ENCODE measurements at places on chromosomes 16 and 17.

- no peak for DNase-seq
Measured at GRCh38 chr16:5706211-5706610, 608.6 kb upstream of the EEF2KMT start.

DNA sequence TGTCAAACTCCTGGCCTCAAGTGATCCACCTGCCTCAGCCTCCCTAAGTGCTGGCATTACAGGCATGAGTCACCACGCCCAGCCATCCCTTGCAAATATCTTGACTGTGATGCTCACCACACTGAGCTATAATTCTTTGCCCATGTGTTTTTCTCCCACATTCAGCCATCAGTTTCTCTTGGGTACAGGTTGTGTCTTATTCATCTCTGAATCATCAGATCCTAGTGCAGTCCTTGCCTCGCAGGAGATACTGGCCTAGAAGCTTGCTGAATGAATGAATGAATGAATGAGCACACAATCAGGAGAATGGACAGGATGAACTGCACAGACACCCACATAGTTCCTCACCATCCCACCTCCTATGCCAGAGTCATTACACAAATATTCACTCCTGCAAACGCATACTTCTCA is 24.4 kb upstream of the ETV4 start:
- DNase-seq, result no peak

DNA sequence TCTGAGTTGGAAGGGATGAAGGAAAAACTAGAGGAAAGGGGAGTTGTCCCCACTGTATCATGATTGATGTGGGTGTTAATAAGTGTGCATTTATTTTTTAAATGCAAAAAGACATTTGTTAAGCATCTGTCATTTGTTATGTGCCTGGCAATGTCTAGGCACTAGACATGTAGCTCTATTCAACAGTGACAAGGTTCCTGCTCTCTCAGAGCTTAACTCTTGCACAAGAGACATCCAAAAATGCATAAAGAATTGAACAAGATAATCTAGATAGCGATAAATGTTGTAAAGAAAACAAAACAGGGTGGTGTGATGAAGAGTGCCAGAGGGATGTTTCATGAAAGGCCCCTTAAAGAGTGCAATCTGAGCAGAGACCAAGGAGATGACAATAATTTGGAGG is 148.9 kb downstream of the TOX3 start:
- DNase-seq, result no peak

- no peak for DNase-seq
Measured at GRCh38 chr17:5182597-5183409, 8.9 kb downstream of the ZNF594 start.

DNA sequence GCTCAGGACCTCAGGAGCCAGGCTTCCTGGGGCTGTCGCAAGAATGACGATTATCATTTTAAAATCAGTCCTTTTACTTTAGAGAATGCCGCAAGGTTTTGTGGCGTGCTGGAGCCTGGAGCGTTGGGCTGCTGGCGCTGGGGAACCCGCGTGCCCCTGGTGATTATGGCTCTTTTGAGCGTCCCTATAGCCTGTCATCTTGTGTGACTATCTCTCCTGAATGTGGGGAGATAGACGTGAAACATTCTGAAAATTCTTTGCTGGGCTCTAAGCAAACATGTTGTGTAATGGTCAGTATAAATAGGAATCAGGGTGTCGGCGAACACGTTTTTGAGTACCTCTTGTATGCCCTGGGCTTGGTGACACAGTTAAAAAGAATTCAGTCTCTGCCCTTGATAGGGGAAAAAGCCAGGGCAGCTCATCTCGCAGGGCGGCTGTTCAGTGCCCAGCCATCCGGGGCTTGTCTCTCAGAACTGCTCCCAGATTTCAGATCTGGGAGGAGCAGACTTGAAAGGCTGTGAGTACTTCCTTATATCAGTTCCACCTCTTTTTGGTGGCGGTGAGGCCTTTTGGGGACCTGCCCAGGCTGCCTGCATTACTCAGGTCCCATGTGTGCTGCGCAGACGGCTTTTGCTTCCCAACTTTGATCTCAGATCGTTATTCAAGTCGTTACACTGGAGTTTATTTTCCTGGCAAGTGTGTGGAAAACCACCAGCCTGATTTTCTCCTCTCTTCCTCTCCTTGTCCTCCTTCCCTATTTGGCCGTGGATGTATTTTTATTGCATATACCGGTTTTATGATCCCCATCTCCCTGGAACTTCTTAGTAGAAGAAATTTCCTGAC is 973 bp downstream of the SLC7A6 start:
- DNase-seq, result peak; percentile 58

DNA sequence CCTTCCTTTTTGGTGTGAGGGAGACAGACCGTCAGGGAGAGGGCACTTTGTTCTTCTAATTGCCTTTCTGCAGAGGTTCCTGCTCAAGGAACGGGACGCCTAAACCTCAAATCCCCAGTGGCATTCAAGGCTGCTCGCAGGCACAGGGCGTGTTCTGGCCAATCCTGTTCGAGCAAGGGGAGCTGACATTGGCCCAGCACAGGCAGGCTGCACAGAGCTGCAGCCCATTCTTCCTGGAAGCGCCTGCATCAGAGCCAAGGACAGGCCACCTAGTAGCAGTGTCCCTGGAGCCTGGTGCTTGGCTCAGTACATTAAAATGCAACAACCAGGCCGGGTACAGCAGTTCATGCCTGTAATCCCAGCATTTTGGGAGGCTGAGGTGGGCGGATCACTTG is 72.2 kb upstream of the CREBBP start:
- no peak for DNase-seq

DNA sequence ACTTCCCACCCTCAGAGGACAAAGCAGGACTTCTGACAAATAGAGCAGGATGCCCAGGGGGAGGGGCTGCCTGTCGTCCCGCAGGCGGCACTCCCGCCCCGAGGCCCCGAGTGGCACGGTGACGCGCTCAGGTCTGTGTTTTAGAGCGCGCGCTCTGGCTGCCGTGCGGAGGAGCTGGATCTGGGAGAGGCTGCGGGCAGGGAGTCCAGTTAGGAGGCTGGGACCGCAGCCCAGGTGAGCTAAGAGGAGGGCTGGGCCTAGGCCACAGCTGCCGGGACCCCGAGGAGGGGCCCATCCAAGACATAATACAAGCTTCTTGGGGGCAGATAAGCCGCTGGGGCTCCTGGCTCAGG is 6.4 kb downstream of the DOC2A start:
- DNase-seq, result no peak

- no peak for DNase-seq
Measured at GRCh38 chr16:57608462-57609113, 19.8 kb upstream of the ADGRG1 start.

DNA sequence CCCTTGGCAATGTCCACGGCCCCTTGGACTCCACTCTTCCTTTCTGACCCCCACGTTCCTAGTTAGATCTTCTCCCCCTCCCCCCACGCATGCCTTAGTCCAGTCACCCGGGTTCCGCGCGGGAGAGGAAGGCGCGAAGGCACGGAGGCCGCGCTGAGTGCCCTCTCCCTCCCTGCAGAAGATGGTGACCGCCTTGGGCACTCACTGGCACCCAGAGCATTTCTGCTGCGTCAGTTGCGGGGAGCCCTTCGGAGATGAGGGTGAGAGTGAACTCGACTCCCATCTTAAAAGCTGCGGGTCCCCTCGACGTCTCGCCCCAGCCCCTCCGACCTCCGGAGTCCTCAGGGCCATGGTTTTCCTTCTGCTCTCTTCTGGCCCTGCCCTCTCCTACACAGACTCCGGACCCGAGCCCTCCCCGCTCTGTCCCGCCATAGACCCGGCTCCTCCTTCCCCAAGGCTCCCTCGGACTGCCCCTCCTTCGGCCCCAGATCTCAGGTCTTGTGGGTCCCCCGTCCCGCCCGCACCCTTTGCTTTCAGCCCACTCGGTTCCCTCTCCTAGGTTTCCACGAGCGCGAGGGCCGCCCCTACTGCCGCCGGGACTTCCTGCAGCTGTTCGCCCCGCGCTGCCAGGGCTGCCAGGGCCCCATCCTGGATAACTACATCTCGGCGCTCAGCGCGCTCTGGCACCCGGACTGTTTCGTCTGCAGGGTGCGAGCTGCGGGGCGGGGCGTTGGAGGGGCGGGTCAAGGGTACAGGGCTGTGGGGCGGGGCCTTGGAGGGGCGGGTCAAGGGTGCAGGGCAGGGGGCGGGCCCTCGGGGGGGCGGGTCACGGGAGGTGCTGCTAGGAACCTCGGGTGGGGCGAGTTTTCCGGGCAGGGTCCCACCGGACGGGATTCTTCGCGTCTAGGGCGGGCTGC is 4.6 kb downstream of the TGFB1I1 start:
- DNase-seq, result peak; percentile 82

GRCh38 chr17:28744972-28745785 is 1.4 kb downstream of the TRAF4 start:
- DNase-seq, result no peak

DNA sequence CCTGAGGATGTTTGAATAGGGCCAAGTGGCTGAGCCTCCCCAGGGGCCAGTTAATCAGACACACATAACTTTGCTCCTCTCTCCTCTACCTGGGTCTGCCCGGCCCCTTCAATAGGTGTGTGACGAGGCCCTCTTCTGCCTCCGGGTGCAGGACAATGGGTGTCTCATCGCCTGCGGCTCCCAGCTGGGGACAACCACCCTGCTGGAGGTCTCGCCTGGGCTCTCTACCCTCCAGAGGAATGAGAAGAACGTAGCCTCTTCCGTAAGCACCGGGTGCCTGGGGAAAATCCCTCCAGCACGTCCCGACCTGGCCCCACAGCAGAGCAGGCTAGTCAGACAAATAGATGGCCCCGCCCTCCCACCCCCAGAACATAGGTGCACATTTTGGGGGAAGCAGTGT is 16.1 kb upstream of the KIF19 start:
- DNase-seq, result no peak

- no peak for DNase-seq
Measured at GRCh38 chr17:29303386-29303785, 9.4 kb upstream of the NUFIP2 start.

- DNase-seq, result no peak
Measured at GRCh38 chr17:65637786-65638185, 76.3 kb upstream of the AXIN2 start.

GRCh38 chr16:30429418-30429677 is 482 bp downstream of the DCTPP1 start:
- no peak for DNase-seq

- DNase-seq, result no peak
Measured at GRCh38 chr17:42133461-42134041, 10.9 kb downstream of the HSPB9 start.

Measured in T follicular helper cell (primary cell).